NCI-H2171 (cell line): ENCODE measurements at places on chromosomes 12 and 14.

- DNase-seq: peak; percentile 79
Observed at GRCh38 chr14:34711169-34711568, 3.2 kb downstream of the CFL2 start.

DNA sequence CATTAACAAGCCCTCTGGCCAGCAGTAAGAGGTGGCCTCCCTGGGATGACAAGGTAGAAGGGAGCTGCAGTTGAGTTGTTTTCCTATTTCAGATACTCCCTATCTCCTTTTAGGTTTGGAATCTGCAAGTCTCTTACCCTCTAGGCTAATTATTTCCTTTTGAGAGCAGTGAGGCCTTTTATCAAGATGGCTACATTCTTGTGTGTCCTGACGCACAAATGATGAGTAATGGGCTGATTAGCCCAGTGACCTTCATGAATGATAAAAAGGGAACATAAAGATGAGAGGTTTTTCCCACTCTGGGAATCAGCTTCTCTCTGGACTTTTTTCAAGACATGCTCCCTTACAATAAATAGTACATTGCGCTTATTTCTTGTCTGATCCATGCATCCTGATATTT, 22.9 kb downstream of the DYRK2 start:
- DNase-seq: no peak

DNA sequence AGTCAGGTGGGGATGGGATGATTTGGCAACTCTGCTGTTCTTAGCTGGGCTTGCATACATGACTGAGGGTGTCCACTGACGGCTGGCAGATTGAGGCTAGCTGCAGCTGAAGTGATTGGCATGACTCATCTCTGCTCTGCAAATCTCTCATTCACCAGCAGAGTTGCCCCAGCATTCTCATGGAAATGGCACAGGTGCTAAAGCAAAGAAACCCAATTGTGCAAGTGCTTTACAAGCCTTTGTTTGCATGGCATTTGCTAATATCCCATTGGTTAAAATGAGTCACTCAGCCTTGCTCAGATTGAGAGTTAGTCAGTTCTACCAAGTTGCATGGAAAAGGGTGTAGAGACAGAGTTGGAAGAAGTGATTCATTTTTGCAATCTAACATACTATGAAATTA, 389.7 kb upstream of the FAR2 start:
- no peak for DNase-seq

DNA sequence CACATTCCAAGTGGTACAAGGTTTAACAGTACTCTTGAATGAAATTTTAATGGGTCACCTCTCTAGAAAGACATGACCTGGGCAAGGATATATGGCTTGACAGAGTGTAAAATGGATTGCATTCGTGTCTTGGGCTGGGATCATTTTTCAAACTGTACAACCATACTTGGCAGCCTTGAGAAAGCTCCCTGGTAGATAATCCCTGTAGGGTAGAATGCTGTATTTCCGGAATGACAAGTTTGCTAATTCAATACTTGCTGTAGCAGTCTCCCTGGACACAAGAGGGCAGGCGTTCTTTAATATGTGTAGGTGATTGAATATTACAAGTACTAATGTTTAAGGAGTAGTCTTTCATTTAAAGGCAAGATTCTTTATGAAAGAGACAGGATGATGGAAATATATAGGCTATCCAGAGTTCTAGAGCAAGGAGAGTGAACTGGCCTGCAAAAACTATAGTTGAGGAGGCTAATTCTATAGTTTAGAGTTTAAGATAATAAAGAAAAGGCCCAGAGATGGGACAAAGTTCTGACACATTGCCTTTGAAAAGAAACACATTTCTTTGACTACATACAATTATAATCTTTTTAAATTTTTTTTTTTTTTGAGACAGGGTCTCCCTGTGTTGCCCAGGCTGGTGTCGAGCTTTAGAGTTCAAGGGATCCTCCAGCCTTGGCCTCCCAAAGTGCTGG, 53.4 kb downstream of the PLBD1 start:
- DNase-seq: no peak

- DNase-seq: no peak
Observed at GRCh38 chr12:4091016-4091743, 182.4 kb upstream of the CCND2 start.

DNA sequence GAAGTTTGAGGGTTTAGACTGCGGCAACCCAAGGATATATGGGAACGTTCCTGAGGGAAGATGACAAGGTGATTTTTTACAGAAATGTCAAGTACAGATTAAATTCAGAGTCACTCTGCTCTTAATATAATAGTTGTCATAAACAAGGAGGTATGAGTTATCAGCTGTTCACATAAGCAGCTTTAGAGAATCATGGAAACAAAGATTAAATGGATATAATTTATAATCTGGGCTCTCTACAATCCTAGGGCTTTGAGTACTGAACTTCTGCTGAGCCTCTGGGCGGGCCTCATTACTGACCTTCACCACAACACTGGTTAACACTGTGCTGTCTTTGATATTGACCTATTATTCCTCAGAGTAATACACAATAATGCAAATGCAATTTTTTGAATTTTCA, 577.8 kb downstream of the RPS29 start:
- no peak for DNase-seq

- DNase-seq: no peak
Observed at GRCh38 chr12:30753233-30753632, 1.5 kb downstream of the CAPRIN2 start.

GRCh38 chr12:32901553-32901952, 5.0 kb upstream of the PKP2 start:
- DNase-seq: no peak

DNA sequence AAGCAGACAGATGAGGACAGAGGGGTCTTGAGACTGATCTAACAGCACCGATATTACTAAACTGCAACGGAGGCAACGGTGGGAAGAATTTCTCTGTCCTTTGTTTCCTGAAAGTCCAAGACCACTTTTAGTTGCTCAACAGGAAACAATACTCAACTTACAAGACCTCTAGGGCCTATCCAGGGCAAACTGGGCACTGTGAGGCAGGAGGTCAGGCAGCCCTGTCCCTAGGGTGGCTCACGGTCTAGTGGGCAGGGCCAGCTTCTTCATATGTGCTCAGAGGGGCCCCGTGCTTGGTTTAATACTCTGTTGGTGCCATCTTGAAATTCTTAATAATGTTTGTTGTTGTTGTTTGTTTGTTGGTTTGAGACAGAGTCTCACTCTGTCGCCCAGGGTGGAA, 14.2 kb downstream of the SSH1 start:
- DNase-seq: no peak

DNA sequence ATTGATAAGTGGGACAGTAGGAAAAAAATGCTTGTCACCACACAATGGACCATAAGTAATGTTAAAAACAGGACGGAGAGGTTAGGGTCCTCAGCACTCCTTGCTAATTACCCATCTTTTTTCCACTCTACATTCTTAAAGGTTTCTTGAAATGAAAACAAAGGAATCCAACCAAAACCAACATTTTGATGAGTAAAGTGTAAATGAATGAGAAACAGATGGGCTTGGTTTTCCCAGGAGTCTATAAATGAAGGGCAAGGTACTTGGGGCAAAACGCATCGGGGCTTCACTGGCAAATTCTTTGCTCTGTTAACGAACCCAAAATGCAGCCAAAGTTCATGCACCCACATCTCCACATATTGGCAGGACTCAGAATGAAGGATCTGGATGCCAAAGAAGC, 129.2 kb upstream of the BMP4 start:
- no peak for DNase-seq

- DNase-seq: no peak
Observed at GRCh38 chr12:69440016-69440415, 30.2 kb upstream of the FRS2 start.

DNA sequence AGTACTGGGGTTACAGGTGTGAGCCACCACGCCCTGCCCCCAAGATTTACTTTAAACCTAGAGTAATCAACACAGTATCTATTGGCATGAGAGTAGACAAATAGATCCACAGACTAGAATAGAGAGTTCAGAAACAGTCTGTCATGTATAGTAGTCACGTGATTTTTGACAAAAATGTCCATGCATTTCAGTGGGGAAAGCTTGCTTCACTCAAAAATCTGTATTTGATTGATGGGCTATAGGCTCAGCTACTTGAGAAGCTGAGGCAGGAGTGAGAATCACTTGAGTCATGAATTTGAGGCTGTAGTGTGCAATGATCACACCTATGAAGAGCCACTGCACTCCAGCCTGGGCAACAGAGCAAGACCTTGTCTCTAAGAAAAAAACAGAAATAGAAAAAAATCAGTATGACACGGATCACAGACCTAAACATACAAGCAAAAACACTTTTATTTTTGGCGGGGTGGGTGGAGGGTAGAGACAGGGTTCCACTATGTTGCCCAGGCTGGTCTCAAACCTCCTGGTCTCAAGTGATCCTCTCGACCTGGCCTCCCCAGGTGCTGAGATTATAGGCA, 7.6 kb upstream of the ORAI1 start:
- no peak for DNase-seq

DNA sequence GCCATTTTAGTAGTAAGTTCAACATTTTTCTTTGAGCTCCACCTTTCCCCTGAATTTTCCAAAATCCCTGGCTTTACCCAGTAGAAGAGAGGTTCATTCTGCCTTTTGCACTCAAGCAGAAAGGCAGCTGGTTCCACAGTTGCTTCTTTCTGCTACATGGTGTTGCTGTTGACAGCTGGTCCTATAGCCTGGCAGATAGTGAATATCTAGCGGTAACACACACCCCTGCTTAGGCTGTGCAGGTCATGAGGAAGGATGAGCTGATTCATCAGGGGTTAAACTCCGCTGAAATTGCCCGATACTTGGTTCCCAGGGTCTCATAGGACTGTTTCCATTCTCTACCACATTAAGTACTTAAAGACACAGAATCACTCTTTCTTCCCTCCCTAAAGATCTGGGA, 62.4 kb downstream of the PUS7L start:
- peak; percentile 37 for DNase-seq

DNA sequence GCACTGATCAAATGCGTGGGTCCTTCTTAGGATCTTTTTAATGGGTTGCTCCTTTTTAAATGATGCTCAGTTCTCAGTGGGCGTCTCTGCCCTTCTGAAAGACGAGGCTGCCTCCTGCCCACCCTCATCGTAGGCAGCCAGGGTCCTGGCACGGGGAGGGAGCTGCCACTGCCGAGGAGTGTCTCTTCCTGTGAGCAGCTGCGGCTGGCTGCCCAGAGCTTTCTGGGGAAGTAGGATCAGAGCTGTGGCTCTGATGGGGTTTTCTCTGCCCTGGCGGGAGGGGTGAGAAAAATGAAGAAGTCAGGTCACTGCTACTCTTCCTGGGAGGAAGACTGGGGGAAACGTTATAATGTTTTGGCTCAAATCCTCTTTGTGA, 31.1 kb upstream of the BEGAIN start:
- no peak for DNase-seq

DNA sequence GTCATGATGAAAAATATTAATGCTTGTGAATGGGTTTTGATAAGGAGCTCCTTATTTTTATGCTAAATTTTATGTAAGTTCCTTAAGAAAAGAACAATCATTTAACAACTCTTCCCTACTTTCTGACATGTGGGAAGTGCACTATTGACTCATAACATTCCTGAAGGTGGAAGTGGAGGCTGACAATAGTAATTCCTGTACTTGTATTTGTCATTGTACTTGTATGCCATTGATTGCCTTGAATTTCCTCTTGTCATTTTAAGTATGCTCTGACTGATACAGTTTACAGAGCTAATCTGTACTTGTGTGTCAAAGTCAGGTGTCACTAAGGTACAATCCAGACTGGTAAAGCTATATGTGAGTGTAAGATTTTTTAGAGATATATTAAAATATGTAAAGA, 440.0 kb downstream of the SLC16A7 start:
- no peak for DNase-seq

DNA sequence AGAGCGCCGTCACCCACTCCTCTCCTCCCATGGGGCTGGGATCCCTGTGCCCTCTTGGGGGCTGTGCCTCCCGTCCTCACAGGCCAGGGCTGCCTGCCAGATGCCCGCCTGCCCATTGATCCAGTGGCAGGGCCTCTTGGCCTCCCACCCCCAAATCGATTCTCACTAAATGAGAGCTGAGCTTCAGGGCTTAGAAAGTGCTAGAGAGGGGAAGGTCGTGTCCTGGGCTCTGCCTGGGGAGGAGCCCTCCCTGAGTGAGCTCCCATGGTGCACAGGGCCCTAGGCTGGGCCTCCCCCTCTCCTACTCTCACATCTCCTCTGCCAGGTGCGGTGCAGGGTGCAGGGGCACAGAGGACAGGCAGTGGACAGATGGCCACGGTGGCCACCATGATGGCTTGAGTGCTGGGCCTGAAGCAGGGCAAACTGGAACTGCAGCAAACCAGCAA, 9.2 kb downstream of the BEGAIN start:
- DNase-seq: no peak

DNA sequence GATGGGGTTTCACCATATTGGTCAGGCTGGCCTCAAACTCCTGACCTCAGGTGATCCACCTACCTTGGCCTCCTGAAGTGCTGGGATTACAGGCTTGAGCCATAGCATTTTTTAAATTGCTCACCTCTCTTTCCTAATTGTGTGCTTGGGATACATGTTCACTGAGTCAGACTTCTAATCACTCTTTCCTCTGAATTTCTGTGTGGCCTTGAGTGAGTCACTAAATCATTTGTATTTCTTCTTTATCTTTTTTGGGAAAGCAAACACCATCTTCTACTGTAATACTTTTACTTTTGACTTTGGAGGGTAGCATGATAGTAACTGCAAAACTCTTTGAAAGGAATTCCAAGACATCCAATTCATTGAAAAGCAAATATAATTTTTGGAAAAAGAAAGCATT, 60.8 kb downstream of the FLRT2 start:
- DNase-seq: no peak
